Right cardiac atrium (tissue), 5 donors: ENCODE measurements at places on chromosomes 12 and 14.
A peak's percentile ranks its signal among the peaks of the same experiment; 100 is the strongest.

DNA sequence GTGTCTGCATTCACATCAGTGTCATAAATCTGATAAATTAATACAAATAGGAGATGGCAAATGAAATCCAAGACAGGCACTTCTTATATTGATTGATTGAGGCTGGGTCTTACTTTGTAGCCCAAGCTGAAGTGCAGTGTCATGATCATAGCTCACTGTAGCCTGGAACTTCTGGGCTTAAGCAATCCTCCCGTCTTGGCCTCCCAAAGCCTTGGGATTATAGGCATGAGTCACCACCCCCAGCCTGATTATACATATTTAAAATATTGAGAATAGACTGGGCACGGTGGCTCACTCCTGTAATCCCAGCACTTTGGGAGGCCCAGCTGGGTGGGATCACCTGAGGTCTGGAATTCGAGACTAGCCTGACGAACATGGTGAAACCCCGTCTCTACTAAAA is 51.3 kb downstream of the MARK3 start:
- no peak for DNase-seq

- DNase-seq: no peak
These were observed 133.1 kb downstream of the MED13L start for GRCh38 chr12:116144384-116144783.

DNA sequence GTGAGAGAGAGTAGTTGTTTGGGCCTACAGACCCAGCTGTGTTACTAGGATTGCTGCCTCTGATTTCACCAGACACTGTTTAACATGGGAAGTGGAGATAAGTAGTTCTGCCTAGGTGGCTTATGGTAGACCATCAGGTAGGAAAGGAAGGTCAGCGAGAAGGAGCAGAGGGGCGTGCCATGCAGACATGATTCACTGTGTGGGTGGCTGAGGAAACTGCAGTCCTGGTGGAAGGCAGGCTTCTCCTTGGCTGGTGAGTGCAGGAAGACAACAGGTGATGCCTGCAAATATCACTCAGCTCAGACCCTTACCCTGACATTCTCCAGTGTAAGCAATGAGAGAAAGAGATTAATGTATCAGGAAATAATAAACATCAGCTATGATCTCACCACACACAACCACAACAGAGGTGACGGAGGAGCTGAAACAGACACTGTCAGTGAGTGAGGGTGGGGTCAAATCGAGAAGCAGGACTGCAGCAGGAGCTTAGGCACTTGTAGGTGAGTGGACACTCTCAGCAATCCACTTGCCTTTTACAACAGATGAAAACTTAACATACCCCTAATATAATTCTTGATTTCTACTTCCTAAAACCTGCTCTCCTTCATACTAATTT is 2.1 kb upstream of the PRR4 start:
- DNase-seq: no peak

GRCh38 chr14:66284346-66284745 is 201.8 kb upstream of the CCDC196 start:
- no peak for DNase-seq

DNA sequence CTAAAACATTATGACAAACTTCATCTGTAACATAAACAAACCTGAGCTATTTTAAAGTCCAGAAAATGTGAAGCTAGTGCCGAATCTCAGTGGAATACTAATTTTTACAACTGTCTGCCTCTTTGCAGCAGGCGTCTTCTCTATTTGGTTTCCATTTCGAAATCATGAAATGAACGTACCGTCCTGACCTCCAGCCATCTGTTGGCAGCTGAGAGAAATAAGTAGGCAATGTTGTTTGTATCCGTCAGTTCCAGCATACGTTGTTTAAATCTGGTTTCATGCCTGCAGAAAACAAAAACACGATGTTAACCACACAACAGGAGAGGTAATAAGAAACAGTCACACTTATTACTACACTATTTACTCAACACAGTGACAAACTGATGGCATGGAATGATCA is 54.3 kb upstream of the KCNJ8 start:
- DNase-seq: peak; percentile 54

- DNase-seq: no peak
These were observed 337.9 kb downstream of the AACS start for GRCh38 chr12:125402874-125403789.

DNA sequence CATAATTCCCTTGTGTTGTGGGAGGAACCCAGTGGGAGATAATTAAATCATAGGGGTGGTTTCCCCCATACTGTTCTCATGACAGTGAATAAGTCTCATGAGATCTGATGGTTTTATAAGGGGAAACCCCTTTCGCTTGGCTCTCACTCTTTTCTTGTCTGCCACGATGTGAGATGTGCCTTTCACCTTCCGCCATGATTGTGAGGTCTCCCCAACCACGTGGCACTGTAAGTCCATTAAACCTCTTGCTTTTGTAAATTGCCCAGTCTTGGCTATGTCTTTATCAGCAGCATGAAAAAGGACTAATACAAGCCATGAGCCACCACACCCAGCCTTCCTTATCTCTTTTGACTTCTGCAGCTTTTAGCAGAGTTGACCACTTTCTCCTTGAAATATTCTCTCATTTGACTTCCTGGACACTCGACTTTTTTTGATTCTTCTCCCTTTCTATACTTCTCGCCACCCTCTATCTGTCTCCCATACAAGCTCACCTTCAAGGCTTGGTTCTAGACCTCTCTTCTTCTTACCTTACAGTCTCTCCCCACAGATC is 2.3 kb downstream of the MTERF2 start:
- DNase-seq: no peak

- peak; percentile 91 for DNase-seq
These were observed 7.8 kb upstream of the NXPH4 start for GRCh38 chr12:57208631-57209282.

DNA sequence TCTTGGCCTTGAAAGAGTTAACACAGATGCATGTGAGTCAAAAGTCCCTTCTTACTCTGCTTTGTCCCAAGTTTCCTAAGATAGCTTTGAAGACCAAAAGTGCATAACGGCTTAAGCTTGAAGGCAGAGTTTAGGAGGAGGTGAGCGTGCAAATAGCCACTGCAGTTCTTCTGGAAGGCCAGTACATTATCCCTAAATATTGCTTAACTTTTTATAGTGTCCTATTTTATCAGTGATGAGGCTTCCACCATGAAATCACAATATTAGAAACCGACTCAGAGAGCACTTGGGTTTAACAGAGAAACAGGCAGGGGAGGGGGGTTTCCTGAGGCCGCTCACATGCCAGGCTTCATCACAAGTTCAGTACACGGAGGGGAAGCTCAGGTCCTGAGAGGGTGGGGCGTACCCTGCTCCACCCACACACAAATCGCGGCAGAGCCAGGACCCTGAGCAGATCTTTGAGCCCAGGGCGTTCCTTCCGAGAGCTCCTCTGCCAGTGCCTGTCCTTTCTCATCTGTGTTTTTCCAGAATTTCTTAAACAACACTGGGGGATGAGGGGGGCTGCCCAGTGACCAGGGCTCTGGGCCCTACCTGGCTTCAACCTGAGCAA is 26.8 kb upstream of the BDKRB2 start:
- DNase-seq: no peak

DNA sequence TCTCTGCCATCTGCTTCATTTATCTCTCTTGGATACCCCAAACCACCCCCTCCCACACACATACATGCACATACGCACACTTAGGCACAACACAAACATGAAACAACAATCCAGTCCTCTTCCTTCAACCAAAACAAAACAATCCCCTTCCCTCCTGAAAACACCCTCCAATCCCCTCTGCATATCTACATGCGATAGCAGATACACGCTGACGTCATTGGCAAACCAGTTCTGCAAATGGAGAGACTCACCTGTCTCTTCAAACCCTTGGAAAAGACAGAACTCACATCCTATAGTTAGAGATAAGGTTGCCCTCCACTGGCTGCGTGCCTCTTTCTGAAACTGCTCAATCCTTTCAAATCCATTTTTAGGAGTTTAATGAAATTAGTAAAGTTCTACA is 37.2 kb upstream of the RMST start:
- no peak for DNase-seq

DNA sequence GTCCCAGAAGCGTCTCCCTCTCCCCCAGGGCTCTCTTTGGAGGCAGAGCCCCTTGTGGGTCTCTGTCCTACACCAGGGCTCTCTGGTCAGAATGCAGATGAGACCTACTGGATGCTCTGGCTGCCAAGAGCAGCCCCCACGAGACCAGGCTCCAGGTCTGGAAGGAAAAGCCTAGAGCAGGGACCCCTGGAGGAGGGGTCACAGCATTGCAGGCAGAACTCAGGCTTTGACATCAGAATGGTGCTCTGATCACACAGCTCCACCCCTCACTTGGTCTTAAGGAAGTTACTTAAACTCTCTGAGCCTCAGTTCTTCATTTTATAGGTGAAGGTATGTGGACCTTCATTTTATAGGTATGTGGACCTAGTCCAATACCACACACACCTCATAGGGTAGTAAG is 83.1 kb downstream of the ARL6IP4 start:
- DNase-seq: no peak

DNA sequence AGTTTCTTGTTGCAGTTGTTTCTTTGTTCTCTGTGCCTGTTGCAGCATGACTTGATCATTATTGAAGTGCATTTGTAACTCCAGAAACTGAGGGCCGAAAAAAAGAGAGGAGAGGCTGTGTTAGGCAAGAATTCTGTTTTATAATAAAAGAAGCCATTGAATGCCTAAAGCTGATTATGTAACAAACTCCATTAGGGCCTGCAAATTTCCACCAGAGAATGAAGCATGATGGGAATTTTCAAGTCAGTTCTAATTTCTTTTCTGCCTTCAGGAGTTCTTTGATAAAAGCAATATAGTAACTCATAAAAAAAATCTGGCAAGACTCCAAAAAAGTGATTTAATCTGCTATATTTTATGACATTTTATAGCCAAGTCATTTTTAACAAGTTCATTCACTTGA is 156.7 kb upstream of the RASSF8 start:
- DNase-seq: no peak

GRCh38 chr12:118189741-118190191 is 53.8 kb downstream of the PEBP1 start:
- DNase-seq: peak; percentile 32

DNA sequence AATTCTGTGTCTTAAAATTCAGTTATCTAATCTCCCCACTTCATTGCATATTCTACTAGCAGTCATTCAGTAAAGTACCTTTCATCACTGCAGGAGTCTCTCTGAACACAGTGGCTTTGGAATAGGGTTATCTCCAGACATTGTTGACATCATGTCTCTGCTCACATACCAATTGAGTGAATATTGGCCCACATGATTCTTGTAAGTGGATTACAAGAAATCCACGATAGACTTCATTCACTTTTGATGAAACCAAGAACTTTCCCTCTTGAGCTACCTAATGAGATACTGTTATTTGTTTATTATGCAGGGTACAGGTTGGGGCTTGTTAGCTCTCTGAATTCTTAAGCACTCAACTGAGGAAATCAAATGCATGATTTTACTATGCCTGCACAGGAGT is 284.9 kb downstream of the RAD51B start:
- no peak for DNase-seq

- no peak for DNase-seq
These were observed 5.1 kb upstream of the SLC38A2 start for GRCh38 chr12:46377678-46378077.

- no peak for DNase-seq
These were observed 128.7 kb upstream of the BMP4 start for GRCh38 chr14:54085232-54085761.

GRCh38 chr12:107360482-107360881 is 267.1 kb upstream of the CRY1 start:
- no peak for DNase-seq

- no peak for DNase-seq
These were observed 10.0 kb downstream of the HIP1R start for GRCh38 chr12:122845041-122845864.

DNA sequence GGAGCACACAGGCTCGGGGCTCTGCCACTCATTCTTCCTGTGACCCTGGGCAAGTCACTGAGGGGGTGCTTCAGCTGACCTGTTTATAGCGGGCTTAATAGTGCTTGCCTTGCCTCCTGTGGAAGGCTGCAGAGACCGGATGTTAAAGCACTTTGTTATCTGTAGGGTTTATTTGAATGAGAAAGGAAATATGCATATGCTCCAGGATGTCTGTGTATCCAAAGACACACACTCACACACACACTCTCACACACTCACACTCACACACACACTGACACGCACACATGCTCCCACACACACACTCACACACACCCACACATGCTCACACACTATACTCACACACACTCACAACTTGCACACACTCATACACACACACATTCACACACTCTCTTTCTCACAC is 56.1 kb upstream of the DDX11 start:
- no peak for DNase-seq

GRCh38 chr12:53097564-53098353 is at the start of gene IGFBP6:
Gene IGFBP6 (plus strand): TSS chr12:53097667. CDS start chr12:53097718, 51 bp downstream.
- DNase-seq: peak; percentile 93

- DNase-seq: no peak
These were observed 2.8 kb upstream of the SIX1 start for GRCh38 chr14:60651796-60652673.

DNA sequence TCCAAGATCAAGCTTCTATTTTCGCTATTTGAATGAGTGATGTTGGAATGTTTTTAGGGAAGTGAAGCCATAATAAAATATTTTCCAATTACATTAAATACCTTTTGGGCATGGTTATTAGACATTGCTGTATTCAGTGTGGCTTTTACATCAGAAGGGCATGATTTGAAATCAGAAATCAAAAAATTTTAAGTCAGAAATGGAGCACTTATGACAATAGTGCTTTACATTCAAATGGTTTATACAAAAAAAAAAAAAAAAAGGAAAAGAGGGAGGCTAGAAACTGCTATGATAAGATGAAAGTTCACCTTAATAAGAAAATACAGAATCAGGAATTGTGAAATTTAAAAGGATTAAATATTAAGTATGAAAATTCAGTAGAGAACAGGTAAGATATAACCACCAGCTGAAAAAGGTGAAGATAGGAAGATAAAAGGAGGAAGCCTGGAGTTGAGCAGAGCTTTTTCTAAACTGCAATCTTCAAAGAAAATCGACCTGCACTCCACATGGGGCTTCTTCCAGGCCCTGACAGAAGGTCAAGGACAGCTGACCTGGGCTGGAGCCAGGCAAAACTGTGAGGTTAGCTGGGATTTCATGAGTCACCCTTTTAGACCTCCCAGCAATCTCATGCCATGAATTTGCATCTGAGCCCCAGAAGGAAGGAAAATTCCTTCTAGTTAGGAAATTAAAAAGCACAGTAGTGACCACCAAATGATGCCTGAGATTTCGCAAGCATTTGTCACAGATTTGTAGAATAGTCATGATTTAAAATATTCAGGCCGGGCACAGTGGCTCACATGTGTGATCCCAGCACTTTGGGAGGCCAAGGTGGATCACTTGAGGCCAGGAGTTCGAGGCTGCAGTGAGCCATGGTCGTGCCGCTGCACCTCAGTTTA is 23.4 kb upstream of the BMP4 start:
- DNase-seq: peak; percentile 76

- DNase-seq: no peak
These were observed 135.2 kb upstream of the C14orf180 start for GRCh38 chr14:104444159-104445030.

- no peak for DNase-seq
These were observed 484 bp downstream of the RIC8B start for GRCh38 chr12:106774808-106775524.
